Activated T-helper 1 cell treated with anti-CD3 and anti-CD28 coated beads, Interleukin-2, amount 50 U/mL, for 16 hours (primary cell): ENCODE measurements at places on chromosomes 6 and 20.

GRCh38 chr6:13261464-13261994, 66.8 kb downstream of the TBC1D7 start:
- no peak for DNase-seq

- no peak for DNase-seq
These were observed 21.2 kb downstream of the CLVS2 start for GRCh38 chr6:123017104-123017682.

- no peak for DNase-seq
These were observed 18.1 kb downstream of the PPP1R3G start for GRCh38 chr6:5103250-5103649.

- DNase-seq, result no peak
These were observed 164.0 kb downstream of the MRPL14 start for GRCh38 chr6:43963203-43963602.

DNA sequence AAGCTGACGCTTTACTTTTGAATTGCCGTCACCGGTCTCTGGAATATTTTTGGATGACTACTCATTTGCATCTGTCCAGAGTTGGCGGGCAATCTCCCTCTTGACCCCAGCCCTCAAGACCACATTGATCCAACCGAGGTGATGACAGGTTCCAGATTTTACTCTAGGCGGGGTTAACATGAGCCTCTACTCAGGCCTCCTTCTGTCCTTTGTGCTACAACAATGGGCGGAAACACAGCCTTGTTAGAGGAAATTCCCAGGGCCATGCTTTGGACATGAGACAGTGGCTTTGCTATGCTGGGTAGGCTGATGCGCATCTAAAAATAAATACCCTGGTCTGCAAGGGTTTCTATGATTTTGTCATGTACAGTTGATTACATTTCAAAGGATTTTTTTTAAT, 27.0 kb upstream of the ADGRF5 start:
- no peak for DNase-seq

DNA sequence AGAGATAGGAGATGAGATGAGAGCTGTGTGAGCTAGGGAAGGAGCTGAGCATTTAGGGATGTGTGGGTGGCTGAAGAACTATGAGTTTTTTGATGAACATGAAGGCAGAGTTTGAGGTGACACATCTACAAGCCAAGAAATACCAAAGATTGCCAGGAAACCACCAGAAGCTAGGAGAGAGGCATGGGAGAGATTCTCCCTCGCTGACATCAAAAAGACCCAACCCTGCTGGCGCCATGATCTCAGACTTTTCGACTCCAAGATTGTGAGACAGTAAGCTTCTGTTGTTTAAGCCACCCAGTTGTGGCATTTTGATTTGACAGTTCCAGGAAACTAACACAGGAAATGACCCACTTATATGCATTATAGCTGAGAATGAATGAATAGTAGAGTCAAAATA, 790.9 kb downstream of the TFAP2A start:
- DNase-seq, result no peak
